ENCODE measurements at places on chromosomes 6 and 20. TPM values are rescaled to one million over a fixed set of nuclear protein-coding genes. Genes with fewer than 3 reads are reported as not detected.

- DNase-seq, result no peak
- H3K36me3 ChIP-seq, result no peaks in the 10 kb centered on the region
- no peaks in the 10 kb centered on the region for H3K27me3 ChIP-seq
- no peaks in the 10 kb centered on the region for H3K4me1 ChIP-seq
These were observed 336.4 kb upstream of the OPRM1 start for GRCh38 chr6:153702671-153703070.

GRCh38 chr6:158545043-158545966, 14.6 kb upstream of the TMEM181 start:
- H3K27me3 ChIP-seq, result no peaks in the 10 kb centered on the region
- no peak overlapping the region for H3K4me3 ChIP-seq
- no peak overlapping the region for H3K27ac ChIP-seq
- no peaks in the 10 kb centered on the region for H3K36me3 ChIP-seq

DNA sequence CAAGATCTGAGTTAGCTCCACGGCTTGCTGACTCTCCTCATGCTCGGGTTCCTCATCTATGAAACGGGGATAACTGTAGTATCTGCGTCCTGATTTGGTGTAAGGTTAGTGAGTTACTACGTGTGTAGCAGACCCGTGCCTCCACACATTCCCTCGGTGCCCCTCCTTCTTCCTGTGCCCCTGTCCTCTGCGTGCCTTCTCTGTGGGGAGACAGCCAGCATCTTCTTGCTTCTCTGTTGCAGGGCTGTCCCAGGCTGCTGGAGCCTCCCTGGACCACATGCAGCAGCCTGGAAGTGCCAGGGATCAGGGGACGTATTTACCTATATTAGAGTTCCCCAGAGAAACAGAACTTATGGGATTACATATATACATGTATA, 128.6 kb upstream of the PRND start:
- no peak overlapping the region for H3K4me3 ChIP-seq
- peaks cover 16% of the 10 kb centered on the region for H3K4me1 ChIP-seq
- no peaks in the 10 kb centered on the region for H3K27me3 ChIP-seq
- no peaks in the 10 kb centered on the region for H3K36me3 ChIP-seq

GRCh38 chr20:59323731-59324130, 23.3 kb downstream of the EDN3 start:
- no peaks in the 10 kb centered on the region for H3K36me3 ChIP-seq
- H3K27me3 ChIP-seq, result no peaks in the 10 kb centered on the region
- no peak overlapping the region for H3K4me3 ChIP-seq
- DNase-seq, result no peak
- H3K4me1 ChIP-seq, result no peaks in the 10 kb centered on the region
- no peak overlapping the region for H3K27ac ChIP-seq

TXLNB gene
- not detected for total RNA-seq

GRCh38 chr20:55693641-55694040, 311.7 kb downstream of the CBLN4 start:
- H3K27ac ChIP-seq, result no peak overlapping the region
- no peak overlapping the region for H3K4me3 ChIP-seq
- no peak for DNase-seq
- no peaks in the 10 kb centered on the region for H3K27me3 ChIP-seq
- no peaks in the 10 kb centered on the region for H3K36me3 ChIP-seq

DNA sequence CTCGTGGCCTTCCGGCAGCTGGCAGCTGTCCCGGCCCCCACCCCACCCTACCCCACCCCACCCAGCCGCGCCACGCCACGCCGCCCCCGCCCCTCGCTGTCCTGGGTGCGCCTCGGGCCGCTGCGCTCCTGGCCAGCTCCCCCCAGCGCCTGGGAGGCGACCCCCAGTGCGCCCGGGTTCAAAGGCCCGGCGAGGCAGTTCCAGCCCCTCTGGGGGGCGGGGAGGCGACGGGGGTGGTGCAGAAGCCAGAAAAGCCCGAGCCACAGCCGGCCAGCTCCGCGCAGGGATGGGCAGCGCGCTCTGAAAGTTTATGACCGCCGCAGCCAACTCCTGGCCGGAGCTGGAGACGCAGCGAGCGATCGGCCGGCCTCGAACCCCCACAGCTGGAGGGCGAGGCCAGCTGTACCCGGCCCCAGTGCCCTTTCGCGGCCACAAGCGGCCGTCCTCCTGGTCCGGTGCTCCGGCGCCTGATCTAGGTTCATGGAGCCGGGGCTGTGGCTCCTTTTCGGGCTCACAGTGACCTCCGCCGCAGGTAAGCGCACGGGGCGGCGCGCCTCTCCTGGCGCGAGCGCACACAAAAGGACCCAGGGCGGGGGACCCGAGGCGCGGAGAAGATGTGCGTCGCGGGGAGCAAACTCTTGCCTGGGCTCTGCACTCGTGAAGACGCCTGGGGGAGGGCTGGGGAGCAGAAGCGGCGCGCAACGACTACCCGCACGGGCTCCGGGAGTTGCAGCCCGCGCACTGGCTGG, at the start of gene EDN3:
EDN3 (plus strand) TSS at position 279 of the 749 bp plus-strand sequence; CDS start at position 481, 202 bp downstream.
- no peaks in the 10 kb centered on the region for H3K27me3 ChIP-seq
- no peak within 1 kb of the TSS for H3K27ac ChIP-seq
- H3K4me1 ChIP-seq, result peaks cover 16% of the 10 kb centered on the region
- DNase-seq, result no peak

SIRPG gene
- total RNA-seq, result not detected

ANGPT4 gene
- total RNA-seq, result 0.66 TPM

- peak; percentile 61 for DNase-seq
- no peaks in the 10 kb centered on the region for H3K27me3 ChIP-seq
- H3K36me3 ChIP-seq, result no peaks in the 10 kb centered on the region
- H3K4me1 ChIP-seq, result no peaks in the 10 kb centered on the region
- no peak overlapping the region for H3K27ac ChIP-seq
These were observed 10.1 kb upstream of the NXT1 start for GRCh38 chr20:23340524-23340923.

DNA sequence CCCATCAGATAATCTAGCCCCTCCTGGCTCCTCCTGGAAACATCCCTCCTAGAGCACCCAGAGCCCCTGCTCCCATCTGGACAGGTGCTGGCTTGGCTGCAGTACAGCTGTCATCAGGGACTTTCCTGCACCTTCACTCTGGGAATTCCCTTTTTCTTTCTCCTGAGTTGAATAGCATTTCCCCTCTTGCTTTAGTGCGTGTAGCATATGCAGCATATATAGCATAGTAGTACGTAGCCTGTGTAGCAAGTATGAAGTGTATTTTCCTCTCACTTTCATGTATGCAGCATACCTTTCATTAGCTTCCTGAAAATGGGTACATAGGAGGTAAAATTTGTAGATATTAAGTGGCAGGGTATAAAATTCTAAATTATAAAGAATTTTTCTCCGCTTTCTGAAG, 352.9 kb downstream of the ESR1 start:
- peaks cover 3% of the 10 kb centered on the region for H3K36me3 ChIP-seq
- no peak for DNase-seq
- H3K27ac ChIP-seq, result no peak overlapping the region

ZC3H12D gene
- total RNA-seq, result 2.6 TPM

BPI gene
- not detected for total RNA-seq

- H3K4me3 ChIP-seq, result no peak overlapping the region
- H3K27me3 ChIP-seq, result no peaks in the 10 kb centered on the region
- no peak for DNase-seq
- no peak overlapping the region for H3K27ac ChIP-seq
These were observed 87.4 kb downstream of the GJA1 start for GRCh38 chr6:121522771-121523386.

FRK gene
- total RNA-seq, result 7.9 TPM

- peaks cover 26% of the 10 kb centered on the region for H3K4me1 ChIP-seq
- H3K27ac ChIP-seq, result no peak overlapping the region
- DNase-seq, result no peak
- no peak overlapping the region for H3K4me3 ChIP-seq
- H3K36me3 ChIP-seq, result no peaks in the 10 kb centered on the region
These were observed 43.4 kb upstream of the RIPOR2 start for GRCh38 chr6:24979176-24979575.

GRCh38 chr6:133115946-133116345, 125.2 kb upstream of the EYA4 start:
- no peaks in the 10 kb centered on the region for H3K36me3 ChIP-seq
- H3K27ac ChIP-seq, result no peak overlapping the region
- H3K4me3 ChIP-seq, result no peak overlapping the region

- no peaks in the 10 kb centered on the region for H3K27me3 ChIP-seq
- no peak overlapping the region for H3K4me3 ChIP-seq
- H3K36me3 ChIP-seq, result no peaks in the 10 kb centered on the region
- peak overlapping the region; percentile 97 for H3K27ac ChIP-seq
These were observed 1.9 kb downstream of the EIF2S2 start for GRCh38 chr20:34110025-34110744.

DNA sequence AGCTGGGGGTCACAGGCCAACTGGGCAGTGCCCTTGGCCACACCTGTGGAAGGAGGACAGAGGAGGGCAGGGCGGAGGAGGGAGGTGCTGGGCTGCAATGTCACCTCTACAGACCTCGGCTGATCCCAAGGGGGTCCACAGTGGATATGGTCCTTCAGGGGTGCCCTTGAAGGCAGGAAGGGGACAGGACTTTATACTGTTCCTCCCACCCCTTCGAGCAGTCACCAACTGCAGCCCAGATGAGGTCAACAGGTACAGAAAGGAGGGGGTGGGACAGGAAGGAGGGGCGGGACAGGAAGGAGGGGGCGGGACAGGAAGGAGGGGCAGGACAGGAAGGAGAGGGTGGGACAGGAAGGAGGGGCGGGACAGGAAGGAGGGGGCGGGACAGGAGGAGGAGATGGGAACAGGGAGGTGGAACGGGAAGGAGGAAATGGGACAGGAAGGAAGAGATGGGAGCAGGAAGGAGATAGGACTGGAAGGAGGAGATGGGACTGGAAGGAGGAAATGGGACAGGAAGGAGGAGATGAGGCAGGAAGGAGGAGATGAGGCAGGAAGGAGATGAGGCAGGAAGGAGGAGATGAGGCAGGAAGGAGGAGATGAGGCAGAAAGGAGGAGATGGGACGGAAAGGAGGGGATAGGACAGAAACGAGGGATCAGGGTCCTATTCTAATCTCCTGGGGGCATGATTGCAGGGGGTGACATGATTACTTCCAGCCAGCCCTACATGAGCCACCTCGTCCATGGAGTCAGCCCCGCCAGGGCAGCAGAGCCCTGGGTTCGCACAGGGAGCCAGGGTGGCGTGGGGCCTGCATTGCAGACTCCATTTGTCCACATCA, 19.4 kb upstream of the MRGBP start:
- peak overlapping the region; percentile 46 for H3K27ac ChIP-seq
- H3K27me3 ChIP-seq, result no peaks in the 10 kb centered on the region
- peaks cover 34% of the 10 kb centered on the region for H3K4me1 ChIP-seq
- H3K4me3 ChIP-seq, result no peak overlapping the region
- DNase-seq, result peak; percentile 62

DNA sequence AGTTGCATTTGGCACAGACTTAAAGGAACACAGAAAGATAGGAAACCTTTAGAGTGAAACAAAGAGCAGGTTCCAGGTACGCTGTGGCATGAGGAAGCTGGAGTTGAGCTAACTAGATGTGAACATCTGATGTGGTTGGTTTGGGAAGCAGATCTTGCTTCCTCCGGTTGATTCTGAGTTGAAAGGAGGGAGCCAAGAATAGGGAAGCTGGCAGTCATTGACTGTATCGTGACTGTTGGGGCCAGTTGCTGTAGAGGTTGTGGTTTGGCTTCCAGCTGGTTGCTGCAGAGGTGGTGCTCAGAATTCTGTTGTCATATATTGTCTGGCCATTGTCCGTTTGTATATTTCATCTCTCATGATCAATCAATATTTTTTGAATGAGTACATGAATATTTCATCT, 325.9 kb downstream of the PLCB1 start:
- no peak for DNase-seq
- no peaks in the 10 kb centered on the region for H3K4me1 ChIP-seq
- no peaks in the 10 kb centered on the region for H3K36me3 ChIP-seq

DNA sequence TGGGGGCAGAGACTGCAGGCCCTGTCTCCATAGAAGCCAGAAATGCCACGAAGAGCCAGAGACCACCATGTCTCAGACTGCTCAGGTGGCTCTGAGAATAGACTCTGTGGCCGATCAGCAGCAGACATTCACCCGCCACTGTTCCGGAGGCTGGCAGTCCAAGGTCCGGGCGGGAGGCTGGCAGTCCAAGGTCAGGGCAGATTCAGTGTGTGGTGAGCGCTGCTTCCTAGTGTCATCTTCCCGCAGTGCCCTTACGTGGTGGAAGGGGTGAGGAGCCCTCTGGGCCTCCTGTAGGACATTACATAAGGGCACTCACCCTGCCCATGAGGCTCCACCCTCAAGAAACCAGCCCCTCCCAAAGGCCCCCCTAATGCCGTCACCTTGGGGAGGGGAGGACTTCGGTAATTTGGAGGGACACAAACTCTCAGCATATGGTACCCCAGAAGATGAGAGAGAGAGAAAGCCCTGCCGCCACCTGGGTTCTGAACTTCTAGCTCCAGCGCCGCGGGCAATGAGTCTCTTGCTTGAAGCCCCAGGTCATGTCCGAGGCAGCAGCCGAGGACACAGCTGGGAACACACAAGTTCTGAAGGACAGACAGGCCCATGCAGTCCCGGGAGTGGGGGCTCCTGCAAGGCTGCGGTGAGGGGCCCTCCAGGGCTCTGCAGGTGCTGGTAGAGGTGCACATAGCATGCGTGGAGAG, 36.4 kb downstream of the DACT2 start:
- no peaks in the 10 kb centered on the region for H3K4me1 ChIP-seq
- no peak overlapping the region for H3K4me3 ChIP-seq
- H3K36me3 ChIP-seq, result no peaks in the 10 kb centered on the region
- H3K27ac ChIP-seq, result no peak overlapping the region
- no peak for DNase-seq

CST2 gene
- not detected for total RNA-seq

- no peaks in the 10 kb centered on the region for H3K36me3 ChIP-seq
- peaks cover 39% of the 10 kb centered on the region for H3K4me1 ChIP-seq
- H3K4me3 ChIP-seq, result no peak overlapping the region
- H3K27ac ChIP-seq, result no peak overlapping the region
- H3K27me3 ChIP-seq, result no peaks in the 10 kb centered on the region
These were observed 1.7 kb downstream of the MUCL3 start for GRCh38 chr6:30942338-30943060.

DNA sequence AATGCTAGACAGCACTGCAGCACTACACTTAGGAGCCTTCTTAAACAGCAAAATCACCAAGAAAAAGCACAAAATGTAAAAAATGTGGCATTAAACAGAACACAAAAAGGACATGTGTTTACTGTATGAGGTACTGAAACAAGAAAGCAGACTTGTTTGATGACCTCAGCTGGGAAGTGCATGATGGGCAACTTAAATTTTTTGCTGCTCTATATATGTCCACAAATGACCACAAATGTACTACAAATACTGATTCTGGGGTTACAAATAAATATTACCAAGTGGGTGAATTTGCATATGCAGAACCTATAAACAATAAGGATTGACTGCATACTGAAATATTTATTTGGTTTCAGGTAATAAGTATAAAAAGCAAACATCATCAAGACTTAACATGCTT, 13.1 kb downstream of the RAB23 start:
- H3K27ac ChIP-seq, result no peak overlapping the region
- no peaks in the 10 kb centered on the region for H3K27me3 ChIP-seq
- DNase-seq, result no peak
- H3K4me3 ChIP-seq, result no peak overlapping the region

- H3K27me3 ChIP-seq, result no peaks in the 10 kb centered on the region
- no peak overlapping the region for H3K27ac ChIP-seq
- DNase-seq, result no peak
- no peaks in the 10 kb centered on the region for H3K4me1 ChIP-seq
- H3K4me3 ChIP-seq, result no peak overlapping the region
These were observed 492.0 kb upstream of the JAG1 start for GRCh38 chr20:11165789-11166188.

- H3K4me3 ChIP-seq, result no peak overlapping the region
- no peaks in the 10 kb centered on the region for H3K27me3 ChIP-seq
- peaks cover 12% of the 10 kb centered on the region for H3K4me1 ChIP-seq
- H3K27ac ChIP-seq, result no peak overlapping the region
These were observed 13.7 kb upstream of the PRND start for GRCh38 chr20:4708036-4708435.

ARG1 gene
- total RNA-seq, result not detected

GRCh38 chr20:50355590-50356524, 154.3 kb upstream of the PTPN1 start:
- no peak for DNase-seq
- no peaks in the 10 kb centered on the region for H3K27me3 ChIP-seq
- peaks cover 6% of the 10 kb centered on the region for H3K4me1 ChIP-seq
- no peak overlapping the region for H3K27ac ChIP-seq

Measured in body of pancreas (tissue), 4 donors.